ENCODE measurements at places on chromosomes 5 and 9.

DNA sequence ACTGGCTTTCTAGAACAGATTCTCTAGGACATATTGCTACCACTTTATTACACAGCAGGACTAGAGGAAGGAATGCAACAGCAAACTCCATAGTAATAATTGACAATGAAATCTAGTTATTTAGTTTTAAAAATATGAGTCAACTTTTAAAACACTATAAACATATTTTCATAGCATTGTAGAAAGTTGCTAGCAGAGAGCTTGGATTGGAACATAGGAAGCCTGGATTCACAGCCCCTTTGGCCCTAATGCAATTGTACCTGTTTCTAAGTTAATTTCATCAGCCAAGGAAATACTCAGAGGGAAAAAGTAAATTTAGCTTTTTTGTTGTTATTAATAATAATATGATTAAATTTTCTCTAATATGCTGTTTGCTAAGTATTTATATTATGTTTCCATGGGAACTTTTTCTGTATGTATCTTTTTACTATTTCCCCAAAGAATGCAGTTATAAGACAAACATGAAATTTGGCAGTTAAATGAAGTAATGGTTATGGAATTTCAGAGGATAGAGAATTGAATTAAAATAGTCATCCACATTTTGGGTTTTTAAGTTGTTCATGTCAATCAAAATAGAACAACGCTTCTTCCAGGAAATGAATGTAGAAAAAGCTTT is 45.6 kb downstream of the VCAN start:
- no peak for DNase-seq

GRCh38 chr5:124606543-124606942 is 139.9 kb downstream of the ZNF608 start:
- no peak for DNase-seq

- DNase-seq = no peak
Measured at GRCh38 chr5:62182802-62183201, 123.2 kb upstream of the KIF2A start.

GRCh38 chr9:125932746-125933455 is 185.7 kb downstream of the PBX3 start:
- DNase-seq = no peak

- DNase-seq = no peak
Measured at GRCh38 chr9:38195737-38196161, 126.7 kb upstream of the SHB start.

- DNase-seq = no peak
Measured at GRCh38 chr9:98931600-98932389, 11.9 kb upstream of the COL15A1 start.

DNA sequence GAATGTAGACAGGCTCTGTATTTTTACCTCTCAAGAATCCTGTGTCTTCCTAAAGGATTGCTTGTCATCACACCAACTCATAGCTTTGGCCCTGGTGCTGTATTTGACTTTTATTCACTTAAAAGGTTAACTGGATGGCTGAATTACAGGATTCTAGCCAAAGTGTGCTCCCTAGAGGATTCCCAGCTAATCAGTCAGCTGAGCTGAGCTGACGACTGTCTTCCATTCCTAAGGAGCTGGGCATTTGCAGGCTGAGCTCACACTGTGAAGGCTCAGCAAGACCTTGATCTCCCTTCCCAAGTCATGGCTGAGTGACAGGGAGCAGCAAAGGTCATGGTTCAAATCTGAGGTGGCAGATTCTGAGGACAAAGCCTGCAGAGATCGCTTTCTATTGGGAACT is 59.0 kb upstream of the PALM2AKAP2 start:
- DNase-seq = no peak

GRCh38 chr5:174191076-174191475 is 145.6 kb downstream of the NSG2 start:
- peak; percentile 54 for DNase-seq

- no peak for DNase-seq
Measured at GRCh38 chr9:82606492-82607382, 456.2 kb downstream of the RASEF start.

DNA sequence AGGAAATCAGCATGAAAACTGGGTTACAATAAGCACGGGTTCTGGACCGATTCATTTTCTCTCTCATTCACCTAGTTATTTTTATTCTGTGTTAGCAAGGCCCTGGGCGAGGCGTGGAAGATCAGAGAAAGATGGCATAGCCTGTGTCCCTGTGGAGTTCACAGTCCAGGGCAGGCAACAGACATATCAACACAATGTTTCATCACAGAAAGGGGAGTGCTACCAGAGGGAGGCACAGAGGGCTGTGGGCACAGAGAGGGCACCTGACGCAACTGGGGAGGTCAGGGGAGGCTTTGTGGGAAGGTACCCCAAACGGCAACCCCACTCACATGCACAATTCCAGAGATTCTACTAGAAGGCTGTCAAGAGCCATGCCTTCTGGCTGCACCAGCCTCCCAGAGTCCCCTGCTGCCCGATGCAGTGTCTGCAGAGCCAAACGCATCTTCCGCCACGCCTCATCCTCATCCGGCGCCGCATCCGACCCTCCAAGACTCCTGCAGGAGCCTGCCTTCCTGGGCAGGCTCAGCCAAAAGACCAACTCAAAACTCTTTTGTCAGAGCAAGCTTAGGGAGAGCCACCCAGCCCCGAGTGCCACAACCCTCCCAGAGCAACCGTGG is 1.4 kb downstream of the FAM193B start:
- DNase-seq = no peak

GRCh38 chr9:108434036-108434435 is 421.8 kb downstream of the ACTL7B start:
- no peak for DNase-seq

- no peak for DNase-seq
Measured at GRCh38 chr5:151660616-151661495, 25.9 kb downstream of the SPARC start.

- DNase-seq = no peak
Measured at GRCh38 chr9:3500044-3500443, 25.8 kb downstream of the RFX3 start.

DNA sequence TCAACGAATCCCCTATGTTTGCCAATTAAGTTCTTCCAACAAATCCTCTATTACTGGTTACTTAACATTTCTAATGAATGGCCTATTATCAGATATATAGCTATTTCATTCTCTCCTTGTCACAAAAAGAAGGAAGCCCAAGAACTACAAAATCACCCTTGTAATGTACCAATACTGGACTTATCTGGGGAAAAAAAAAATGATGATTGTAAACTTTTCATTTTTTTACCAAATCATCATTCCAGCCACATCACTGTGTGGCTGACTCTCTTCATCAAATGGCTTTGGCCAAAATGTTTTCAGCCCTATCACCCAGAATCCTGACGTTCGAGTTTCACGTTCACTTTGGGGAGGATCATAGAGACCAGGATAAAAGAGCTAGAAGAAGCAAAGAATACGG is 216.7 kb downstream of the ACTL7B start:
- DNase-seq = no peak

DNA sequence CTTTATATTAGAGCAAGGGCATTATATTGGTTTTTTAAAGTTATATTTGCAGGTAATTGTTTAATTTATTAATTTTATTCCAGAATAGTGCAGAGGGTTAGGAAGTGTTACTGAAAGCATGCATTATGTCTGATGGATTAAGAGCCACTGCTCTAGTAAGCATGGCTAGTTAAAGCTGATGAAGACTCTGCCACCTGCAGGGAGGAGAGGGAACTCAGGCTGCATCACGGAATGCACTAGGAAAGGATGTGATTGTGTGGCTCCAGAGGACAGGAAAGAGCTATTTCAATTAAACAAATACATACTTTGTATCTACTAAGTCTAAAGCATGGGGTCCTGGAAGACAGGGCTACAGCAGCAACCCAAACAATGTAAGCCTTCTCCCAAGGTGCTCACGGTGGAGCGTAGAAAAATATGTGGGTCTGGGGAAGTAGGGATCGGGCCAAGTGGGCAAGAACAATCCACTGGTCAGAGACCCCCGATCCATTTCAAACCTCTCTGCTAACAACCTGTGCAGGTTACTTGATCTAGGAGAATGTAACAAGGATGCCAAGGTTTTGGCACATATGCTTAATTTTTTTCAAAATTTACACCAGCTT is 15.3 kb upstream of the GRXCR2 start:
- DNase-seq = no peak

- no peak for DNase-seq
Measured at GRCh38 chr5:18965893-18966292, 1022.1 kb downstream of the CDH18 start.

DNA sequence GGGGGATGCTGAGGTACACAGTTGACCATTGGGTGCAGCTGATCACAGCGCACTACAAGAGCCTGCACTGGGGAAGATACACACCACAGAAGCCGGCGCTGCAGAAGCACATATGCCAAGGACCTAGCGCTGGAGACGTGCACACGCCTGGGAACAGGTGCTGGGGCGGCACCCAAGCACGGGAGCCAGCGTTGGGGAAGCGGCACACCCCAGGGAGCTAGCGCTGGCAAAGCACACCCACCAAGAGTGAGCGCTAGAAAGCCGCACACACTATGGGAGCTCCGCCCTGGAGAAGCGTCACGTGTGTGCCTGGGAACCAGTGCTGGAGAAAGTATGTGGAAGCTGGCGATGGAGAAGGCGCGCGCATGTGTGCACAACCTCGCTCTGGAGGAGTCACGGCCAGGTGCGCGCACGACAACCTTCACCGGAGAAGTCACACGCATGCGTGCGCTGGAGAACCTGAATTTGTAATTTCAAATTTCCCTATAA is 4.5 kb downstream of the FANCC start:
- DNase-seq = no peak

GRCh38 chr9:23307731-23308513 is 518.1 kb downstream of the ELAVL2 start:
- DNase-seq = no peak

DNA sequence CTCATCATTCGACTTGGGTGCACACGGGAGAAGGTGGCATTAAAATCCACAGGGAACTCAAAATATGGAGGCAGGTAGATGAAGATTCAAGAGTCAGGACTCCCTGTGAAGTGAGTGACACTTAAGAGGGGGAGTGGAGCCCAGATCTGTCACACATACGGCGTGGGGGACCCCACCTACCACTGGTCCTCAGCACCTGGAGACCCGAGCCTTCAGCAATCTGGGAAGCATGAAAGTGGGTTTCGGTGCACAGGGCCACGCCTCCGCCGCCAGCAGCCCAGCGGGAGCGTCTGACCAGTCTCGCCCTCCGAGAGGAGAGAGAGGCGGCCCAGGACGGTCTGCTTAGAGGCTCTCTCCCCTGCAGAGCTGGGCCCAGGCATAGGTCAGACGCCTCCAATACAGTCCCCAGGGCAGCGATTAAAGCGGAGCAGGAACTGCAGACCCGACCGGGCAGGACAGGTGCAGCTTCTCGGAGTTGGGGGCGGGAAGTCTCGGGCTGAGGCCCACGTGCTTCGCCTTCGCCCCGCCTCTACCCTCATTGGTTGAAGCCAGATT is 639 bp upstream of the SLC2A8 start:
- no peak for DNase-seq

- DNase-seq = no peak
Measured at GRCh38 chr5:33423018-33423630, 17.6 kb upstream of the TARS1 start.

- DNase-seq = no peak
Measured at GRCh38 chr9:122816163-122816867, 12.1 kb downstream of the PDCL start.

DNA sequence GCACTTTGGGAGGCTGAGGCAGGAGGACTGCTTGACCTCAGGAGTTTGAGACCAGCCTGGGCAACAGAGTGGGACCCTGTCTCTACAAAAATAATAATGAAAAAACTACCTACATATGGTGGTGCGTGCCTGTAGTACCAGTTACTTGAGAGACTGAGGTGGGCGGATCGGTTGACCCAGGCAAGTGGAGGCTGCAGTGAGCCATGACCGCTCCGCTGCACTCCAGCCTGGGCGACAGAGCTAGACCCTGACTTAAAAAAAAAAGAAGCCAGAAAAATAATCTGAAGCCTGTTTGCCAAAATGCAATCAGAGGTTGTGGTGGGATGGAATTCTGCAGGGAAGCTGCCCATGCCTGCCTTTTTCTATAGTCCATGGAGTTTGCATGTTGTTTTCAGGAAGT is 50.4 kb upstream of the GGTA1 start:
- DNase-seq = no peak

- DNase-seq = no peak
Measured at GRCh38 chr5:167819406-167819805, 472.0 kb upstream of the WWC1 start.

GRCh38 chr5:66779528-66779927 is 183.3 kb downstream of the MAST4 start:
- no peak for DNase-seq

DNA sequence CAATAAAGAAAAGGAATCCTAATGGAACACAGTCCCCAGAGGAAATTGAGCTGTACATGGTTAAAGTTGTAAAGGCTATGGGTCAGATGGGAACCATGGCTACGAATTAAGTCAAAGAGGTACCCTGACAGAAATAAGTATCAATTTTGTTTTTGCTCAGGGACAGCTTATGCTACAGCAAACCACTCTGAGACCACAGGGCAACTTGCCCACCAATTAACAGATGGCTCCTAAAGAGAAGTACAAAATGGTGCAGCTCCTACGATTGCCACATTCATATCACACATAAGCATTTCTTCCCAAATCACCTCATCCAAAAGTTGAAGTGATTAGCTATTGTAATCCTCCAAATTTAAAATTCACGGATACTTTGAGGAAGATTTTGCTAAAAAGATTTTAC is 83.0 kb downstream of the ELAVL2 start:
- no peak for DNase-seq
